ENCODE measurements at places on chromosomes 4 and X.

DNA sequence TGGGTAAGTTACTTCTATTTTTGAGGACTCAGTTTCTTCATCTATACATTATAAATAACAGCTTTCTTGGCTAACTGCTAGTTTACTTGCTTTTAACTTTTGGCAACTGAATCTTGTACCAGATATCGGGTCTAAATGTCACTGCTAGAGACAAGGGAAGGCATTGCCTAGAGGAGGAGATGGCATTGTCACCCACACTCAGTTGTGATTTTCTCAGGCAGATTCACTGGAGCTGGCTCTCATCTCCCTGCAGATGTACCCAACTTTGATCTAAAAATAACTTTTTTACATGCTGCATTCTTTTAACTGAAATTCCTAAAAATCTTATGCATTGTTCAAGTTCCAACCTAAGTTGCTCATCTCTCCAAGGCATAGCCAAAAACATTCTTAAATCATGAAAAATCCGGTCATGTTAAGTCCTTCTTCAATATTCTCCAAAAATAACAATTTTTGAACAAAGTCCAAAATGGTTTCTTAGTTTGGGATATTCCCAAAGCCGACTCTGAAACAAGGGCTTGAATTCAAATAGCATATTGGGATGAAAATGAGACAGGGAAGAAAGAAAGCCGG lies 469.0 kb upstream of the BOD1L1 start:
- no peak for DNase-seq

DNA sequence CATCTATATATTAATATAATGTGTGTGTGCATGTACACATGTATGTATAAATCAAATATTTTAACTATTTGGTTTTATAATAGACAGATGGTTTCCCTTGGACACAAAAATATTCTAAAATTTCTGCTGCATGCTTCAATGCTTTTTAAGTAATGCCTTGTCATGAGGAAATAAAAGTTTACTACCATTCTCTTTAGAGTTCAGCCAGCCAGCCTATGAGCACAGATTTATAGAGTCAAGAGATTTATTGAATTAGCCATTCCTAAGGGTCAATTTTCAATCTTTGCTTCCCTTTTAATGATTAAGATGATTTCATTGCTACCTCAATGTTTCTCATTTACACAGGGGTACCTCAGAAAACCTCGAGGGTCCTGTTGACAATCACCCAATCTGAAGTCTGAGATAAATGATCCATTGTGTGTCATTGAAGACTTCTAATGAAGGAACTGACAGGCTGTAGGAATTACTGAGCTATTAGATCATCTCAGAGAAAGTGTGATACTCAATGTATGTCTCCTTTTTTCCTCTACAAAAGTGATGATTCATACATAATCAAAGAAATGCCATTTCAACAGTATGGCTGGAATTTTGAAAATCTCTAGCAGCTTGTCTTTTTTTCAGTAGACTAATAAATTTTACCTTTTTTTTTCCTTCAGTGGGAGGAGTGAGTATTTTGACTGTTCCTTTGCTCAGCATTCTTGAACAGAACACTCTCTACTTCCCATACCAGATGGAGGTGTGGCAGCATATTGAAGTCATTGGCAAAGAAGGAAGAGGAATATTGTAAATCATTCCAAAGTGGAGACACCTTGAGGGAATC lies 222.6 kb upstream of the PCDH18 start:
- DNase-seq = peak; percentile 12

GRCh38 chrX:105150557-105150956 lies 69.9 kb downstream of the TEX13A start:
- peak; percentile 79 for DNase-seq

GRCh38 chr4:143381189-143382118 lies 44.8 kb downstream of the GAB1 start:
- peak; percentile 88 for DNase-seq

DNA sequence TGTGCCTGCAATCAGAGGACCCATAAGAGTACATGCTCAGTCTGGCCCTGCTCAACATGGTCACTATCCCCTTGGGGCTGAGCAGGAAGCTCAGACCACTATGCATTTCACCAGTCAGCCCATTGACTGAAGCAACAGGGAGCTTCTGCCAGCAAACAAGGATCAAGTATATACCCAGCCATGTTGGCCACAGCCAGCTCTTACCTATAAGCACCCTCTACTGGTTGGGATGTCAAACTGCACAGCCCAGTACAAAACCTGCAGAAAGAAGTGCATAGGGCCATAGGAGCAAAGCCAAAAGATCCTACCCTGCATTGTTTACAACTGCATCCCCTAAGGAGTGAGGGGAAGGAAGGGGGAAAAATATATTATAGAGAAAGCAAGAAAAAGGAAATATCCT lies 214.4 kb upstream of the CPEB2 start:
- DNase-seq = peak; percentile 12

DNA sequence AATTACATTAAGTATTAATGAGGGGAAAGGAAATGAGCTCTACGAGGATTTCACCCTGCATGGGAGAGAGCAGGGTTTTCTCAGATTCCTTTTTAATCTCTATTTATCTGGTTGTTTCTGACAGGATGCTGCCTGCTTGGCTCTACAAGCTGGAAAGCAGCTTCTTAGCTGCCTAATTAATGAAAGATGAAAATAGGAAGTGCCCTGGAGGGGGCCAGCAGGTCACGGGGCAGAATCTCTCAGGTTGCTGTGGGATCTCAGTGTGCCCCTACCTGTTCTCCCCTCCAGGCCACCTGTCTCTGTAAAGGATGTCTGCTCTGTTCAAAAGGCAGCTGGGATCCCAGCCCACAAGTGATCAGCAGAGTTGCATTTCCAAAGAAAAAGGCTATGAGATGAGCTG lies 113.7 kb downstream of the PARM1 start:
- no peak for DNase-seq

- DNase-seq = no peak
Observed at GRCh38 chr4:55297346-55297745, 48.7 kb upstream of the SRD5A3 start.

GRCh38 chr4:169219440-169219839 lies 51.3 kb downstream of the SH3RF1 start:
- DNase-seq = no peak

- DNase-seq = no peak
Observed at GRCh38 chr4:64784125-64784524, 374.9 kb upstream of the TECRL start.

- DNase-seq = no peak
Observed at GRCh38 chr4:179097741-179098140, 1655.5 kb upstream of the AGA start.

GRCh38 chr4:140308366-140309123 lies 64.9 kb upstream of the SCOC start:
- no peak for DNase-seq

GRCh38 chr4:38757945-38758600 lies 24.7 kb downstream of the TLR10 start:
- no peak for DNase-seq

- peak; percentile 37 for DNase-seq
Observed at GRCh38 chr4:6873792-6874461, 35.7 kb upstream of the TBC1D14 start.

- no peak for DNase-seq
Observed at GRCh38 chr4:83067058-83067639, 32.2 kb downstream of the COPS4 start.

GRCh38 chr4:110854021-110854678 lies 231.3 kb upstream of the PITX2 start:
- DNase-seq = no peak

DNA sequence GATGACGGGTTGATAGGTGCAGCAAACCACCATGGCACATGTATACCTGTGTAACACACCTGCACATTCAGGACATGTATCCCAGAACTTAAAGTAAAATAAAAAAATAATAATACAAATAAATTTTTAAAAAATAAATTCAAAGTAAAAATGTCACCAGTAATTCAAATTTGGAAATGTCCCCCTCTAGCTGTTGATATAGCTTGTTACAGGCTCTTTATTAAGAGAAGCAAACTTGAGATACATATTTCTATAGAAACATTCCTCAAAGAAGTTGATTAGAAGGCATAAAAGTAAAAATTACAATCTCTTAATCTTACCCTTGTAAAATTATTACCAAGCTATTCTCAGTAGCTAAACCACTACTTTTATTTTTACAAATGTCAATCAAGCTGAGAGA lies 1397.0 kb downstream of the FAM133A start:
- no peak for DNase-seq

All from foreskin melanocyte (primary cell).